ENCODE measurements at places on chromosomes 4 and X. TPM values are rescaled to one million over a fixed set of nuclear protein-coding genes. Genes with fewer than 3 reads are reported as not detected.
A peak's percentile ranks its signal among the peaks of the same experiment; 100 is the strongest.

- DNase-seq: no peak
Measured at GRCh38 chrX:132184871-132185270, 34.4 kb downstream of the RAP2C start.

IQSEC2 gene
- 8.3 TPM for total RNA-seq

DNA sequence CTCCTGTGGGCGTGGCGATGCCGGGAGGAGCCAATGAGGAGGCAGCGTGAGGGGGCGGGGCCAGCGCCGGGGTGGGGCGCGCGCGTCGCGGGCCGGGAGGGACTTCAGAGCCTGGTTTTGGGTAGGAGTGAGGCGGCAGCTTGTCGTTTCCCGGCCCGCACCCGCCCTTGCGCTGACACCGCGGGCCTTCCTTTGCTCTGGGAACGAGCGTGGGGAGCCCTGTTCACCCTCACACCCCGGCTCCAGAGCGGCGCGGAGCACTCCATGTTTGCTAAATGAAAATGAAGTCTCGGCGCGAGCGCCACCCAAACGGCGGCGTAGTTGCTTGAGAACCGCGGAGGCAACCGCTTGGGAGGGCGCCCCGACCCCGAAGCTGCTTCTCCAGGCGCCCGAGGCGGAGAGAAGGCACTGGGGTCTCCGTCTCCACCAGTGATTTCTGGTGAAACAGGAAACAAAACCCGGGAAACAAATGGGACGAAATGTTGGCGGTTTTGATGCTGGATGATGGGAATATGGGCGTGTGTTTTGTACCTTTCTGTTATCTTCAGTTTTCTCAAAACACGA, 497 bp upstream of the GRPEL1 start:
- no peak for DNase-seq

CFAP47 gene
- total RNA-seq: 0.13 TPM

- no peak for DNase-seq
Measured at GRCh38 chrX:148871422-148872160, 371.2 kb downstream of the AFF2 start.

MAGEA12 gene
- not detected for total RNA-seq

PPP1R2C gene
- total RNA-seq: not detected

- peak; percentile 75 for DNase-seq
Measured at GRCh38 chrX:107355533-107355932, 93.9 kb upstream of the FRMPD3 start.

- DNase-seq: no peak
Measured at GRCh38 chr4:10721616-10722015, 37.0 kb upstream of the CLNK start.

GRCh38 chrX:149036086-149036485, 469.0 kb downstream of the IDS start:
- DNase-seq: no peak

DNA sequence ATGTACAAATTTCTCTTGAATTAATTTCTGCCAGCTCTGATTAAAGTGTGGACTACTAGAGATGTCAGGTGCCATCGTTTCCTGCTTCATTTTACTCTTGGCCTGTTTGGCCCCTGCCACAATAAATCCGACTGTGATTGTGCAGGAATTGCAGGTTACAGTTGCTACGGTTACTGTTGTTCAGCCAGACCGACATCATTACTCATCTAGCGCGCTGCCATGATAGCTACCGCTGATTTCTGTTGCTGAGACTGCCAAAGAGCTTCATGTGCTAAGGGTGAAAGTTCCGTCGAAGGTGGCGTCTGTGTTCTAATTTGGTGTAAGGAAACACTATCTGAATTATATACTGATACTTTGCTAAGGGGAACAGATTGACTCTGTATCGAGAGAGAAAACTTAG, 22.1 kb downstream of the SLIT2 start:
- DNase-seq: peak; percentile 14

- no peak for DNase-seq
Measured at GRCh38 chr4:70761276-70761816, 39.6 kb downstream of the RUFY3 start.

DNA sequence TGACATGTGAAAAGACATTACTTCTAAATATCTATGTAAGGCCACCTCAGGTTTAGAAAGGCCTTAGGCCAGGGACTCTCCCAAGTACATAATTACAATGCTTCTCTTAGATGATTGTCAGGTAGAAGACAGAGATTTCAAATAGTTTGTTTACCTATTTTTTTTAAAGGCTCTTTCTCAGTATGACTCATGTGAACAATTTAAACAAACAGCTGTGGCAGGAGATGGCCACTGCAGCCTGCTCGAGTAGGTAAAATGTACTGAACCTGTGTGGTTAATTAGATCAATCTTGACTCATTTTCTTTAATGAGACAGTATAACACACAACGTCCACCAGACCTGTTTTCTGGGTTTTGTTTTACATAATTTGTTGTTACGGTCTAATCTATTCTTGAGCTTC, 50.2 kb downstream of the LEF1 start:
- DNase-seq: no peak

DNA sequence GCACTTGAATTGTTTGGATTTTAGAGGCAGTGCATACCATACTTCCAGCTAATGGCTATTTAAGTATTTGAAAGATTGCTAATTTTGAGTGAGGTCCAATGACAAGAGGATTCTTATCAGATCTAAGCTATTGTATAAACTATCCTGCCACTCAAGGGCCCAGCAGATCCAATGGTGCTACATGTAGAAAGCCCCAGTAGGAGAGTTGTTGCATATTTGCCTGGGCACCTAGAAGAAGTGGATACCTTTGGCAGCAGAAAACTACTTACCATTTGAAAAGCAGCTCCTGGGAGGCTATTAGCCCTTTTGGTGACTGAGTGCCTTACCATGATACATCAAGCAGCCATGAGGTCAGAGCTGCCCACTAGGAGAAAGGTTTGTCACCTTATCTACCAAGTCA, 447.3 kb downstream of the C4orf33 start:
- DNase-seq: no peak

DNA sequence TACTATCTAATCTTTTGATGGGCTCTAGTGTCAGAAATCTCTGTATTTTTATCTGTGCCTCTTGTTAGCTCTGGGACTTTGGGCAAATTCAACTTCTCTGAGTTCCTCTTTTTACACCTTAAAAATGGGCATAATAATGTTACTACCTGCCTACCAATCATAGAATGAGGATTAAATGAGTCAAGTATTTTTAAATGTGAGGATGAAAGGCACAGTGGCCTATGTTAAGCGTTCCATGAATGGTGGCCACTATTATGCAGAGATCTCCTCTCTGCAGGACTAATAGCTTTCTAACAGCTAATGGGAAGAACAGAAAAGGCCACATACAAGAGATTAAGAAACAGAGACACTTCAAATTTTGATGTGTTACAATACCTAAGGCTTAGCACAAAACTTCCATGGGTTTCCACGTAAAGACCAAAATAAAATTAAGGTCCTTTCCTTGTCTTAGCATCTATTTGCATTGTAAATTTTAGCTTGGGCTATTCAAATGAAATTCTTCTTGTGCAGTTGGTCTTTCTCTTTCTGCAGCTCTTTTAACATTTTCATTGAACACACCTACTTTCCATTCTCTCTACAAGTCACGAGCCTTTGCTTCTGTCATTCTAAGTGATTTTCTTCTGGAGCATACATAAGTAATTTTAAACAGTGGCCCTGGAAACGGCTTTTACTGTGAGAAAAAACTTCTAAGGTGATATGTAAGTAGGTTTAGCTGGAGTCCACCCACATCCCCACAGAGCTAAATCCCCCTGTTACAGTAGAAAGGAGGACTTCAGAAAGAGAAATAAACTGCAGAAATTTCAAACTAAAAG, 117.9 kb upstream of the MED14 start:
- DNase-seq: no peak

DNA sequence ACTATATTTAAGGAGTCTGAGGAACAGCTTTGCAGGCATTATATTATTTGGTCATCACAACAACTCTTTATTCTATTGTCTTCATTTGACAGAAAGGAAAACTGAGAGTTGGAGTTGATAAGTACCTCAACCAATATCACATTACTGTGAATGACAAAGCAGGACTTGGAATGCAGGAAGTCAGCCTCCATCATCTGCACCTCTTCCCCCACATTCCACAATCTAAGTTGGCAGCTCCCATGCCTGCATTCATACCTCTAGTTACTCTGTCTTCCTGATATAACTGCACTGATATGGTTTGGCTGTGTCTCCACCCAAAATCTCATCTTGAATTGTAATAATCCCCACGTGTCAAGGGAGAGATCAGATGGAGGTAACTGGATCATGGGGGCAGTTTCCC, 356.7 kb downstream of the GALNTL6 start:
- no peak for DNase-seq

DNA sequence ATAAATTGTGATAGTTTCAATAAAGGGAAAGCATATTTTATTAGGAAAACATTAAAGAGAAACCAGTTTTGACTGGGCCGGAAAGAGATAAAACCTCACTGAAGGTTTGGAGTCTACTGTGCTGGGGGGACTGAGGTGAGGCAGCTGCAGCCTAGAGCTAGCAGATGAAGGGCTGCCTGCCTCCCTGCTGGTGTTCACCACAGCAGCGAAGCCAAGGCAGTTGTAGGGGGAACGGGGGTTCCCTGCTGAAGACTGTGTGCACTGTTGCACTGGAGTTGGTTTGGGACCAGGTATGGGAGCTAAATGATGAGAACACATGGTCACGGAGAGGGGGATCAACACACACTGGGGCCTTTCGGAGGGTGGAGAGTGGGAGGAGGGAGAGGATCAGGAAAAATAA, 546.5 kb upstream of the SMIM31 start:
- peak; percentile 22 for DNase-seq

SPANXD gene
- not detected for total RNA-seq

- DNase-seq: no peak
Measured at GRCh38 chr4:40530961-40531635, 98.6 kb downstream of the RBM47 start.

GRCh38 chrX:23505531-23506303, 161.6 kb upstream of the PRDX4 start:
- peak; percentile 27 for DNase-seq

SPANXN4 gene
- total RNA-seq: not detected

DNA sequence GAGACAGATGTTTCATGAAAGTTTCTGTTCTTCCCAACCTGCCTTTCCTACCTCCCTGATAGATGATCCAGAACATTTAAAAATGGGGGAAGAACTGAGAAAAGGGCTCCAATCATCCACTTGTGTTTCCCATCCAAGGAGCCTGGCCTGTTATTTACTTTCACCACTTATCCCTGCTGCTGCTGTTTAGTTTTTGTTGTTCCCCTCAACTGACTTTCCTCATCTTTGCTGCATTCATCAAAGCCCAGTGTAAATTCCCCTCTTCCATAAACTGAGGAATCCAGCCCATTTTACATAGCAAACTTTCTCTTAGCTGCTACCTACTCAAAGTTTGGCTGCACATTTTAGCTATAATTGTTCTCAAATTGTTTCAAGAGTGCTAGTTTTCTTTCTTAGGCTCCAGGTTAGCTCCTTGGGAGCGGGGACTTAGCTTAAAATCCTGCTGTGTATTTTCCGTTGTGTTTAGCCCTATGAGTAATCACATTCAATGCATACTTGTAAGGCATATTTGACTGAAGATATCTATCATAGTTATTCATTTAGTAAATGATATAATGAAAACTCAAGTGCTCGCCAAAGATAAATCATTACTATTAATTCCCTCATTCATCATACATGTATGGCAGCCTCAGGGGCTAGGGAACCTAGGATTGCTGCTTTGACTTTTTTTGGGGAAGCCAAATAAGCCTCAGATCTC, 1.4 kb upstream of the PTPN13 start:
- peak; percentile 36 for DNase-seq

FGB gene
- total RNA-seq: 0.56 TPM

- no peak for DNase-seq
Measured at GRCh38 chr4:139700568-139700967, 34.9 kb downstream of the MGST2 start.

DNA sequence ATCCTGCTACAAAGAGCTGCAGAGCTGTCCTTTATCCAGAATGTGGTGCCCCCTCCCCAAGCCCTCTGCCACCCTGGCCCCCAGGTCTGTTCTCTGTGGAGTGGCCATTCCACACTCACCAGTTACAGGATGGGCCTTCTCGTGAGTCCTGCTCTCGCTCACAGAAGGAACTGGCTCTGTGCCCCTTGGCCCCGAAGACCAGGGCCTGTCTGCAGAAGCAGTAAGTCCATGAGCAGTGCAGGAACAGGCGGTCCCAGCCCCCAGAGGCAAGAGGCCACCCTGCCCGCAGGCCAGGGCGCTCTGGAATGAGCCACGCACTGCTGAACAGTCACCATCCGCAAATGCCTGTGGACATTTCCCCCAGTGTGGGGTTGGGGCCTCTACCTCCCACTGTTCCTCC, 92.2 kb downstream of the DCTD start:
- DNase-seq: no peak

GRCh38 chr4:28388471-28388870, 1527.8 kb downstream of the STIM2 start:
- no peak for DNase-seq

DNA sequence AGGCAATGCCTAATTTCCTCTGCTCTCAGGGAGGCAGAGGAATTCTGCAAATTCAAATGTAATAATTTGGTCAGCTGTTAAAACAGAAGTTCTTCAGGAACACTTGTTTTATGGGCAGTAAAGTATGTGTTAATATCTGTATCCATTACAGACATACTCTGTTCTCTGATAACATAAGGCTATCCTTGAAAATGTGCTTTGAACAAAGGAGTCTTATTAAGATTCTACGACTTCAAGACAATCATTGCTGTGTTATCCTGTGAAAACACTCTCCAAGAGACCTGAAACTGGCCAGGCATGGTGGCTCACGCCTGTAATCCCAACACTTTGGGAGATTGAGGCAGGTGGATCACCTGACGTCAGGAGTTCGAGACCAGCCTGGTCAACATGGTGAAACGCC, 1.9 kb upstream of the CFP start:
- DNase-seq: no peak

- DNase-seq: no peak
Measured at GRCh38 chr4:182818926-182819730, 98.1 kb downstream of the DCTD start.

- no peak for DNase-seq
Measured at GRCh38 chr4:157421365-157421764, 200.8 kb downstream of the GRIA2 start.

GRCh38 chr4:112702892-112703291, 65.9 kb downstream of the LARP7 start:
- no peak for DNase-seq

KDR gene
- 2.4 TPM for total RNA-seq

SSX1 gene
- not detected for total RNA-seq

DNA sequence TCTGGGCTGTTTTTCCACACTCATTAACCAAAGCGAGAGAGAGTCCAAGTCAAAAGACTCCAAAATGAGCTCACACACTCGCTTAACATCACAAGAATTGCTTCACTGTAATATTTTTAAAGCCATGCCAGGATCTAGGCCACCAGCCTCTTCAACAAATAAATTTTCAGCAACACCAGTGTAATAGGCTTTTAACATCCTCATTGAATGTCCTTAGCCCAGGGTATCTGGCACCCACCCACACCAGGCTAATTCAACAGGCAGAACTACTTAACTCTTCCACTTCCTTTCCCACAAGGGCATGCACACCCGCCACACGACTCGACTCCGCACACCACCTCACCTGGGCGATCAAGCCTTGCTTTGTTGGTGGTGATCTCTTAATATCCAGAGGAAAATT, 34.2 kb downstream of the FAT1 start:
- no peak for DNase-seq

Data from neural progenitor cell (in vitro differentiated cells).